ENCODE measurements at places on chromosomes 4 and X. TPM values are rescaled to one million over a fixed set of nuclear protein-coding genes. Genes with fewer than 3 reads are reported as not detected.

GRCh38 chr4:79540143-79540542, 132.1 kb upstream of the GK2 start:
- DNase-seq, result no peak

- no peak for DNase-seq
Observed at GRCh38 chr4:2948895-2949781, 14.1 kb downstream of the NOP14 start.

DNA sequence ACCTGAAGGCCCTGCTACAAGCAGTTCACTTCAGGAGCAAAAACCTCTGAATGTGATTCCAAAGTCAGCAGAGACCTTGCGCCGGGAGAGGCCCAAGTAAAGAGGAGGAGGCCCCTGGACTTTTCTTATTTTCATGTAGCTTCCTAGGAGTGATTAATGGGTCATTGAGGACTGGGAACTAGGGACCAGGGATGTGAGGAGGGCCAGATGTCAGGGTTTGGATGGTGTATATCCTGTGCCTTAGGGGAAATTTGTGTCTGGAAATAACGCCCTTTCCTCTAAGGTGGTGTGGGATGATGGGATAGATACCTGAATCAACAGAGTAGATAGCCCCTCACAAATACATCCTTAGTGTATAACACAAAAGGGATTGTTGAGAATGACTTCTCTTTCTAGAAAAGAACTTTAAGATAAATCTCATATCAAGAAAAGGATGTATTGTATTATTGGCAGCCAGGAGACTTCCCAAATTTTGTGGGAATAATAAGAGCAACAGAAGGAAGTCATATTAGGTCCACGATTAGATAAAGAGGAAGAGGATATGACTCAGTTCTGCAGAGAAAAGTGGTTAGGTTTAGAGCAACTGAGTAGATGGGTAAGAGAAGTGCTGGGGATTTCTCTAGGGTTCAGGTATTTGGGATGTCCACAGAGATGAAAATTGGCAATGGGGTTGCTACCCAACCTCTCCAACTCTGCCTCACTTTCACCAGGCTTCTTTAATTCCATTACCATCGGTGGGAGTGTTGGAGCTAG, 1.1 kb downstream of the ITGB1BP2 start:
- no peak for DNase-seq

- no peak for DNase-seq
Observed at GRCh38 chrX:149699761-149700160, 12.1 kb upstream of the MAGEA11 start.

DNA sequence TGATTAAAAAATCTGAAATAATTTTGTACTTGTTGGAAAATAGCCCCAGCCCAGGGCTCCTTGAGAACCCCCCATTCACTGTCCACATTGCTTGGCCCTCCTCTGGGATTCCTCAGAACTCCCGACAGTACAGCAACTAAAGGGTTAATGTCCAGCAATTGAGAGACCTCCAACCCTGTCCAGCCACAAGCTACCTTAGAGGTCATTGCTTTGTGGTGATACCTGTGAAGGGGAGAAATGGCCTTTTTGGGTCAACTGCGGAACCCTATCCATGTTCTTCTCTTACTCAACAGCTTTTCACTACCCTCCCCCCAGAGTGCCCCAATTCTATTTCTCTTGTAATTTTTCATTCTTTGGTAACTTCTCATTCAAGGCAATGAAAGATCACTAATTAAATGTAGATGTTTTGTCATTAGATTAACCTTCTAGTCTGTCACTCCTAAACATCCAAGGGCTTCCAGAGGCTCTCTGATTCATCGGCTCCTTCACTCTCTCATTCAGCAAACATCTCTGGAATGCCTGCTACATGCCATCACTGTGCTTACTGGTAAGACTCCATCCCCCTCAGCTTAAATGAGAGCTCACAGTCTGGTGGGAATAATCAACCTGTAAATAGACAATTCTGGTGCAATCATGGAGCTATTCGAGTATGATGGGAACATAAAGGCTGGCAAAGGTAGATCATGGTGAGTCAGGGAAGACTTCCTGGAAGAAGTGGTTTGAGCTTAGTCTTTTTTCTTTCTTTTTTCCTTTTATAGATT, 241.4 kb upstream of the PGRMC2 start:
- DNase-seq, result no peak

DNA sequence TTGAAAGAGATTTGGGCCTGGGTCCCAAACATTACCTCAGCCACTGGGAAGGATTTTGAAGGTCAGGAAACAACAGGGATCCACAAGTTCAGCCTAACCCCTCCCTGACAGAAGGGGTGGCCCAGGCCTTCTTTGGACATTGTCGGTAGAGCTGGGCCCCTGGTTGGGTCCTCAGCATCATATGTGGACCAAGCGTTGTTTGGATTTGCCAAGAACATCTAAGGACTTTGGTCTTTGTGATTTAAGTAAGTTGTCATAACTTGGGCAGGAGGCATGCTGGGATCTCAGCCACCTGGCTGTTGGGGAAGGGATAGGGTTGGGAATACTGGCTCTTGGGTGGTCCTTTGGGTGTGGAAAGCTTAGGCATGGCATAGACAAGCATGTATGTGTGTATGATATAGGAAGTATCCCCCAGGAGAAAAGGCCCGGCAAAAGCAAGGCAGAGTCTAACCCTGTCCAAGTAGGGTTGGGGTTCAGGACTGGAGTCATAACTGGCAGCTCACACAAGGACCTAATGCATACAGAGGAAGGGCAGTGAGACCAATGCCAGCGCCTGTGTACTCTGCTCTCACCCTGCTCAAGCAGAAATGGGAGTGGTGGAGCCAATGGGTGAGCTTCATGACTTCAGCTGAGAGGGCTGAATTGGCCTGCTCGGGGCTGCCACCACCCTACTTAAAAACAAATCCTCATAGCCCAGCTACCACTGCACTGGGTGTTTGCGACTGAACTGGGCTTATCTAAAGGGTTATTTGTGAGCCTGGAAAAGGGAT, 102.8 kb downstream of the RTL5 start:
- DNase-seq, result no peak

DNA sequence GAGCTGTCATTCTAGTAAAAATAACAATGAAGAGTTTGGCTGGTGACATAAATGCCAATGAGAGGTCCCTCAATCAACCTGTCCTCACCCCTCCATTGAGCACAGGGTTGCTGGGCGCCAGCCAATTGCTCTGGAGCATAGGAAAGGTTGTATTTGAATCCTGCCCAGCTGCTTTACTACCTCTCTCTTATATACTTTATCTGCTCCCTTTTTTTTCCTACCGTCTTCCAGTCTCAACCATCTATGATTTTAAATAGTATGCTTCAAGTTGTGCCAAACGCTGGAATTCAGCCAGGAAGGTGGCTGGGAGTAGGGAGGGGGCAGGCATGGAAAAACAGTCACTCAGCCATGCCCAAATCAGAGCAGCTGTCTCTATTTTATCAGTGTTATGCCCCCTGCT, 153.8 kb downstream of the NR3C2 start:
- DNase-seq, result no peak

DNA sequence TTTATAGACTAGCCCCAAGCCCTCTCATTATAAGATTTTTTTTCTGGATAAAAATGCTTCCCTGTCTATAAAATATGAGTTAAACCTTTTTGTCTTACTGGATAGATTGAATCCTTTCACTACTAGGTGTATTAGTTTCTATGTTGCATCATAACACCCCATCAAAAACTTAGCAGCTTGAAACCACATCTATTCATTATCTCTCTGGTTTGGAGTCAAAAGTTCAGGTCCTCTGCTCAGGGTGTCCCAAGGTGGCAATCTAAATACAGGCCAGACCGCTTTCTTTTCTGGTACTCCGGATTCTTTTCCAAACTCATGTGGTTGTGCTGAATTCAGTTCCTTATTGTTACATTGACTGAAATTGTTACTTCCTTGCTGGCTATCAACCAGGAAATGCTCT, 515.5 kb downstream of the PDHA2 start:
- DNase-seq, result no peak

The TMEM154 gene
- total RNA-seq, result 3.7 TPM

The HMGN5 gene
- total RNA-seq, result 9.5 TPM

The CLDN22 gene
- total RNA-seq, result not detected

The EPGN gene
- total RNA-seq, result 4.3 TPM

The RADX gene
- total RNA-seq, result 6.7 TPM

The CT45A3 gene
- not detected for total RNA-seq

The EVC gene
- 71.3 TPM for total RNA-seq
